ENCODE measurements at places on chromosomes 1 and 21. TPM values are rescaled to one million over a fixed set of nuclear protein-coding genes. Genes with fewer than 3 reads are reported as not detected.

GRCh38 chr1:174051956-174052355 is 29.8 kb upstream of the RC3H1 start:
- H3K36me3 ChIP-seq = no peaks in the 10 kb centered on the region
- no peak for DNase-seq
- no peaks in the 10 kb centered on the region for H3K27me3 ChIP-seq
- no peak overlapping the region for H3K4me3 ChIP-seq

- no peak for DNase-seq
- H3K27ac ChIP-seq = no peak overlapping the region
- peaks cover 3% of the 10 kb centered on the region for H3K36me3 ChIP-seq
- H3K4me3 ChIP-seq = no peak overlapping the region
These were observed 10.6 kb downstream of the CFAP126 start for GRCh38 chr1:161357073-161357472.

ZNF695 gene
- total RNA-seq = 1.4 TPM

- H3K27me3 ChIP-seq = no peaks in the 10 kb centered on the region
- no peaks in the 10 kb centered on the region for H3K4me1 ChIP-seq
- H3K36me3 ChIP-seq = no peaks in the 10 kb centered on the region
- no peak for DNase-seq
- no peak overlapping the region for H3K4me3 ChIP-seq
These were observed 106.0 kb downstream of the TMEM53 start for GRCh38 chr1:44568128-44568900.

DNA sequence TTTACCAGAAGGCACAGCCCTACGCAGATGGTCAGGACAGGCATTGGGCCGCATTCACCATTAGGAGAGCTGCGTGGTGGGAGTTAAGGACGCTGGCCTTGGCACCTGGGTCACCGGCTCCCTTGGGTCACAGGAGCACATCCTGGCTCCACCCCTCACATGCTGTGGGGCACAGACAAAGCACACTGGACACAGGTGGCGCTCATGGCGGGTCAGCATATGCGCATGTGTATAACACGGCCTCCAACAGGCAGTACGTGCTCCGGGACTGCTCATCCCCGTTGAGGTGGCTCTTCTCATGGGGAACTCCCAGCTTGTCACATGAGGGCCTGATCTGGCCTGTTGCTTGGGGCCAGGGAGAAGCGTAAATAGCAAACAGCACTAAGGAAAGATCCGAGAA is 25.0 kb downstream of the PGBD5 start:
- no peaks in the 10 kb centered on the region for H3K36me3 ChIP-seq
- no peak for DNase-seq
- H3K27me3 ChIP-seq = no peaks in the 10 kb centered on the region
- no peak overlapping the region for H3K4me3 ChIP-seq
- no peaks in the 10 kb centered on the region for H3K4me1 ChIP-seq

GRCh38 chr1:233599542-233600073 is 14.3 kb upstream of the KCNK1 start:
- H3K4me1 ChIP-seq = no peaks in the 10 kb centered on the region
- H3K27me3 ChIP-seq = no peaks in the 10 kb centered on the region
- H3K27ac ChIP-seq = no peak overlapping the region
- no peak overlapping the region for H3K4me3 ChIP-seq
- no peaks in the 10 kb centered on the region for H3K36me3 ChIP-seq

NLRP3 gene
- 4.6 TPM for total RNA-seq

GRCh38 chr1:53687901-53688300 is 51.1 kb downstream of the GLIS1 start:
- H3K4me3 ChIP-seq = no peak overlapping the region
- no peak for DNase-seq
- H3K4me1 ChIP-seq = peaks cover 11% of the 10 kb centered on the region

- H3K27ac ChIP-seq = no peak overlapping the region
- H3K4me3 ChIP-seq = no peak overlapping the region
- DNase-seq = peak; percentile 59
These were observed 39.8 kb upstream of the C1orf105 start for GRCh38 chr1:172380441-172381244.

KCNJ15 gene
- total RNA-seq = 79.1 TPM

GRCh38 chr1:109819906-109820305 is 56.2 kb upstream of the EPS8L3 start:
- H3K4me1 ChIP-seq = peaks cover 4% of the 10 kb centered on the region
- H3K36me3 ChIP-seq = no peaks in the 10 kb centered on the region
- DNase-seq = no peak
- H3K27me3 ChIP-seq = no peaks in the 10 kb centered on the region
- no peak overlapping the region for H3K27ac ChIP-seq

FBXO2 gene
- 0.20 TPM for total RNA-seq

DNA sequence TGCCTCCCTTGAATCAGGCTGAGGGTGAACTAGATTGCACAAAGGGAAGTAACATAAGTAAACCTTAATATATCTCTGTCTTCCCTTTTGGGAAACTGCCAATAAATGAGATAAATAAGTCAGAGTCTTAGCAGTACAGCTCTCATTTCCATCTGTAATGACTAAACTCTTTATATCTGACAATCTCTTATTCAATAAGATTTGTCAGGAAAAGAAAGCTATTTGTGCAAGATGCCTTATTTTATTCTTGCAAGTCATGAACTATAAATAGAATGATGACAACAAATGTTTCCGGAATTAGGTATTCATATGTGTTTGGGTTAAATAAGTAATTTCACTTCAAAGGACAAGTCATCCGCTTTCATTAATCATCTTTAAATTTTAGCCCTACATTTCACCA is 229.2 kb downstream of the PTGER3 start:
- no peaks in the 10 kb centered on the region for H3K27me3 ChIP-seq
- H3K4me1 ChIP-seq = no peaks in the 10 kb centered on the region
- DNase-seq = no peak
- H3K4me3 ChIP-seq = no peak overlapping the region

PRAMEF20 gene
- total RNA-seq = not detected

DNA sequence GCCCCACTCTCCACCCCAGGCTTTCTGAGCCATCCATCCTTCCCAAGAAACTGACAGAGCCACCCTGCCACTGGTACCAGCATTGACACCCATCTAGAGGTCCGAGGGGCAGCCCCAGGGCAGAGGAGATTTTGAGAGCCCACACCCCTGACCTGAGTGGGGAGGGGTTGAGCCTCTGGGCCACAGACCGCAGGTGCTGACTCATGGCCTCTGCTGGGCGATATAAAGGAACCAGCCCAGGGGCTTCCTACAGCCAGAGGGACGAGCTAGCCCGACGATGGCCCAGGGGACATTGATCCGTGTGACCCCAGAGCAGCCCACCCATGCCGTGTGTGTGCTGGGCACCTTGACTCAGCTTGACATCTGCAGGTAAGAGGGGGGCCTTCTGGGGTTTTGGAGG is at the start of gene PADI4:
PADI4 (plus strand) TSS at position 252 of the 400 bp plus-strand sequence; CDS start at position 278, 26 bp downstream.
- no peaks in the 10 kb centered on the region for H3K4me1 ChIP-seq
- H3K27ac ChIP-seq = no peak within 1 kb of the TSS
- DNase-seq = no peak
- peaks cover 3% of the 10 kb centered on the region for H3K27me3 ChIP-seq
- H3K4me3 ChIP-seq = no peak within 1 kb of the TSS

- no peak overlapping the region for H3K4me3 ChIP-seq
- H3K27ac ChIP-seq = no peak overlapping the region
- DNase-seq = no peak
- no peaks in the 10 kb centered on the region for H3K36me3 ChIP-seq
- no peaks in the 10 kb centered on the region for H3K4me1 ChIP-seq
These were observed 701.8 kb upstream of the CXADR start for GRCh38 chr21:16811011-16811410.

DNA sequence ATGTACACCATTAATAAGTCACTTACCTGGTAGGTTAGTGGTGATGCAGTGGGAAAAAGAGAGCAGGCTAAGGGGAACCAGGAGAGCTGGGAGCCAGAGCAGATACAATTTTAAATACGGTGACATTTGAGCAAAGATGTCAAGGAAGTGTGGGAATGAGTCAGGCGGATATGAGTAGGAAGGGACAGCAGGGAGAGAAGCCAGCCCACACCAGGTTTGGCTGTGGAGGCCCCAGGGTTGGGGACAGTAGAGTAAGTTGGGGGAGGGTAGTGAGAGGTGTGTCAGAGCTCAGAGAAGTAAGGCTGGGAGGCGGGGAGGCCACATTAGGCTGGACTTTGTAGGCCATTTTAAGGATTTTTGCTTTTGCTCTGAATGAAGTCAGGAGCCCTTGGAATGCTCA is 482.0 kb downstream of the DISC1 start:
- H3K27ac ChIP-seq = no peak overlapping the region
- no peaks in the 10 kb centered on the region for H3K27me3 ChIP-seq
- no peaks in the 10 kb centered on the region for H3K36me3 ChIP-seq
- no peak for DNase-seq

GRCh38 chr21:17929510-17929909 is 110.4 kb upstream of the C21orf91 start:
- no peak overlapping the region for H3K4me3 ChIP-seq
- H3K27ac ChIP-seq = no peak overlapping the region
- H3K4me1 ChIP-seq = no peaks in the 10 kb centered on the region

GRCh38 chr1:223847781-223848345 is 2.1 kb upstream of the TP53BP2 start:
- H3K4me3 ChIP-seq = no peak overlapping the region
- H3K27ac ChIP-seq = peak overlapping the region; percentile 78
- no peaks in the 10 kb centered on the region for H3K36me3 ChIP-seq
- no peak for DNase-seq

DNA sequence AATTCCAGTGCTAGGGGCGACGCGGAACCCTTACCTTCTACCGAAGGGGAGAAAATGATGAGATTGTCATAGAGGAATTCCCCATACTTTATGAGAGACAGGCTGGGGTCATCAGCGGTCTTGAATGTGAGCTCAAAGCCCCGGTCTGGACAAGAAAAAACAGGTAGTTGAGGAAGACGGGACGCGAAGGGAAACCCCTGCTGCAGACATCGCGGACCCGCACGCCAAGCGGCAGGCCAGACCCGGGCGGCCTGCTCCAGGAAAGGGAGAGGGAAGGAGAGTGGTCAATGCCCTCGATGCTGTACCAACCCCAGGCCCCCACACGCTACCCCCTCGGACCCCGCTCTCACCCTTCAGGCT is 342 bp downstream of the DDOST start:
- peaks cover 15% of the 10 kb centered on the region for H3K4me1 ChIP-seq
- no peaks in the 10 kb centered on the region for H3K27me3 ChIP-seq
- peaks cover 18% of the 10 kb centered on the region for H3K36me3 ChIP-seq
- peak overlapping the region; percentile 85 for H3K4me3 ChIP-seq
- peak overlapping the region; percentile 77 for H3K27ac ChIP-seq

DNA sequence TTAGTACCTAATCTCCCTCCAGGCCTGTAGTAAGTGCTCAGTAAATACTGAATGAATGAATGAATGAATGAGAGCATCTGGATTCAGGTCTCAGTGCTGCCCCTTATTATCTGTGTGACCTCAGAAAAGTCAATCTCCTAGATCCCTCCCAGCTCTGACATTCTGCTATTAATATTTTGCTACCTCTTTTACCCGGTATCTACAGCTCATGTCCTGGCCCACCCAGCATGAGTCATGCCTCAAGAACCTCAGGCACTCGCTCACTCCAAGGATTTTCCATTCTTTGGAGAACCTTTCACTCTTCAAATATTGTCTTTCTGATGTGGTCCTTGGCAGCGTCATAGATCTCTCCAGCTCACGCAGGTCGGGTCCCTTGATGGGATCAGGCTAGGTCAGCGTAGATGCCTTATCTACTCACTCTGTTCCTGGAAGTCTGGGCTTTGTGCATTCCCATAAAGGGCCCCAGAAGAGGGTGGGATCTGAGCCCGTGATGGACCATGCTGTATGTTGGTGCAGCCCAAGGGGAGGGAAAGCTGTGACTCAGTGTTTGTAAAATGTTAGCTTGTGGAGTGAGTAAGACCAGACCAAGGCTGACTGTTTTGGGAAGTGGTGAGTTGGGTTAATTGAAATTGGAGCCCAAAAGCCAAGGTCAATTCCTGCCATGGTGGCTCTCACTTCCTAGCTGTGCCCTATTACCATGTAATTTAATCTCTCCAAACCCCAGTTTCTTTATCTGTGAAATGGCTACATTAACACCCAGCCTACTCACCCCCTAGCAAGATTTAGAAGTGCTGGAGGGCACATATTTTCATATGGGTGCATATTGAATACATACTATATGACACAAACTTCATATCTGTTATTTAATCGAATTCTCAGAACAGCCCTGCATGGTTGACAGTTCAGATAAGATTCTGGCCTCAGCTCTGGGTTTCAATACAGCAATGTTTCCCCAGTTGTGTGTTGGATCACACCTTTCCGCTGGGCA is 214.1 kb upstream of the USP24 start:
- no peak overlapping the region for H3K27ac ChIP-seq
- no peaks in the 10 kb centered on the region for H3K36me3 ChIP-seq
- DNase-seq = peak; percentile 29
- peaks cover 36% of the 10 kb centered on the region for H3K4me1 ChIP-seq
- no peaks in the 10 kb centered on the region for H3K27me3 ChIP-seq

DNA sequence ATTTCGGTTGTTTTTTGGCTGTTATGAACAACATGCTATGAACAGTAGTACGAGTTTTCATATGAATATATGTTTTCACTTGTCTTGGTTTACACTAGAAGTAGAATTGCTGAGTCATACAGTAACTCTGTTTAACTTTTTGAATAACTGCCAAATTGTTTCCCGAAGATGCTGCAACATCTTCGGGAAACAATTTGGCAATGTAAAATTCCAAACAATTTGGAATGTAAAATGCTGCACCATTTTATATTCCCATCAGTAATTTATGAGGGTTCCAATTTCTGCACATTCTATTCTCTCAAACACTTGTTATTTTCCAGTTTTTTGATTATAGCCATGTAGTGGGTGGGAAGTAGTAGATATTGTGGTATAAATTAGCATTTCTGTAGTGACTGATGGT is 11.6 kb downstream of the PCBP3 start:
- no peaks in the 10 kb centered on the region for H3K27me3 ChIP-seq
- no peak overlapping the region for H3K4me3 ChIP-seq
- H3K27ac ChIP-seq = no peak overlapping the region
- DNase-seq = no peak
- no peaks in the 10 kb centered on the region for H3K4me1 ChIP-seq

GRCh38 chr1:229434641-229435051 is 752 bp upstream of the ACTA1 start:
- peaks cover 4% of the 10 kb centered on the region for H3K4me1 ChIP-seq
- no peak overlapping the region for H3K27ac ChIP-seq
- H3K27me3 ChIP-seq = peaks cover 10% of the 10 kb centered on the region
- no peak for DNase-seq
- peaks cover under 1% of the 10 kb centered on the region for H3K36me3 ChIP-seq

ZBTB8B gene
- 0.09 TPM for total RNA-seq

DNA sequence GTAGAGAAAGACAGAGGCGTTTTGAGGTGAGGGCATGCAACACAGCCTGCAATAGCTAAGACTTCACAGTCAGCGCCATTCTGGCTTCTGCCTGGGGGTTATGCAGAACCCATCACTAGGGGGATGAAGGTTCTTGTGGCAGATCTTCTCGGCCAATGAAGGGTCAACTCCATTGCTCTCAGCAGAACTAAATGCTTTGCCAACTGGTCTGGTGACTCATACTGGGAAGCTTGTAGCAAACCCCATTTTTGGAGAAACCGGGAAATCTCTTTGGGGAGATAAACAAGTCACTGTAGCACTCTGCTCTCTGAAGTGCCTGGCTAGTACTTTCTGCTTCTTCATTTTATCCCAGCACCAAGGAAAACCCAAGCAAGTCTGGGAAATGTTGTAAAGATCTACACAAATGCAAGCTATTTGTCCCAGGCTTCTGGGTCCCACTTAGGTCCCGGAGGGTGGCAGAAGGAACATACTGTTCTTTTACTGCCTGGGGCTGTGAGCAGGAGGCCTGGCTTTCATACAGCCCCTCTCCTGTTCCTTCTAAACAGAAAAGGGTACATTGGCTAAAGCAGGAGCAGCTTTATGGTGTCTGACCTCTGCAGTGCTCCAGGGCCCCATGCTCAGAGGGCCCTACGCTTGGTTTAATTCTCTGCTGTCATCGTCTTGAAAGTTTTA is 28.8 kb downstream of the SHISA4 start:
- no peak overlapping the region for H3K4me3 ChIP-seq
- no peaks in the 10 kb centered on the region for H3K4me1 ChIP-seq
- DNase-seq = no peak

GRCh38 chr1:19262047-19262446 is 10.4 kb downstream of the MRTO4 start:
- no peaks in the 10 kb centered on the region for H3K4me1 ChIP-seq
- no peaks in the 10 kb centered on the region for H3K27me3 ChIP-seq
- H3K4me3 ChIP-seq = no peak overlapping the region
- peaks cover 13% of the 10 kb centered on the region for H3K36me3 ChIP-seq
